ENCODE measurements at places on chromosomes 13 and 19.

GRCh38 chr19:52602941-52603340 is 32.9 kb downstream of the ZNF701 start:
- DNase-seq = no peak

GRCh38 chr13:111296417-111296816 is 24.0 kb upstream of the TEX29 start:
- DNase-seq = no peak

GRCh38 chr19:12866416-12867119 is 14.7 kb downstream of the DNASE2 start:
- no peak for DNase-seq

DNA sequence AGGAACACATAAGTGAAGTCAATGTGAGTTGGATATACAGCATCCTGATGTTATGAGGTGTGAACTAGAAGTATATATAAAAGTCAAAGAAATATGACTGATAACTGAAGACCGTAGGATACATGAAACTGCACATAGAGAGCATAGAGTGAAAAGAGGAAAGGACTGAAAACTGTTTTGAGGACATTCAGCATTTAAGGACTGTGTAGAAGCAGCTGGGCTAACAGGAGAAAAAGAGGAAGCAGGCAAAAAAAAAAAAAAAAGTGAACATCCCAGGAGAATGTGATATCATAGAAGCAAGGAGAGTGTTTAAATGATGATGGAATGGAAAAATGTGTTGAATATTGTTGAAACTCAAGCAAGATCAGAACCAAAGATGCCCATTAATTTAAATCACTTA is 363.5 kb downstream of the PCDH20 start:
- DNase-seq = no peak

DNA sequence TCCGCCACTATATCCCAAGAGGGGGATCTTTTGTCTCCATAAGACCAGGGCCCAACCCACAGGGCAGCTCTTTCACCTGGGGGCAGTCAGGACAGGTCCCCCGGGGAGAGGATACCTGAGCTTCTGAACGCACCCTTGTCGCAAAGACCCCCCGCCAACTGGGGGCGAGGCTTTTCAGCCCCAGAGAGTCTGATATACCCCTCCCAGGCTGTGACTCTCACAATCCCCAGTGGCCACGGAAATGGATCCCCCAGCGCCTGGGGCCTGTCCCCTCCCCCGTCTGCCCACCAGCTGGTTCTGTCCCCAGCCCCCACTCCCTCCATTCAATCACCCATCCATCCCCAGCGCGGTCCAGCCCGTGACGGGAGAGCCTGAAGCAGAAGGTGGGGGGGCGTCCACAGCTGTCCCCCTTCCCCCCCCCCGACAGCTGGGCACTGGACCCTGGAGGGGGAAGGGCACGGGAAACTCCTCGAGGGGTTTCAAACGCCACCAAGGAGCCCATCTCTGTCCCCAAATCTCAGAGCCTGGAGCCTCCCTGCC is 823 bp downstream of the DOCK6 start:
- DNase-seq = peak; percentile 74

GRCh38 chr19:4064149-4064495 is 2.6 kb downstream of the ZBTB7A start:
- DNase-seq = no peak

DNA sequence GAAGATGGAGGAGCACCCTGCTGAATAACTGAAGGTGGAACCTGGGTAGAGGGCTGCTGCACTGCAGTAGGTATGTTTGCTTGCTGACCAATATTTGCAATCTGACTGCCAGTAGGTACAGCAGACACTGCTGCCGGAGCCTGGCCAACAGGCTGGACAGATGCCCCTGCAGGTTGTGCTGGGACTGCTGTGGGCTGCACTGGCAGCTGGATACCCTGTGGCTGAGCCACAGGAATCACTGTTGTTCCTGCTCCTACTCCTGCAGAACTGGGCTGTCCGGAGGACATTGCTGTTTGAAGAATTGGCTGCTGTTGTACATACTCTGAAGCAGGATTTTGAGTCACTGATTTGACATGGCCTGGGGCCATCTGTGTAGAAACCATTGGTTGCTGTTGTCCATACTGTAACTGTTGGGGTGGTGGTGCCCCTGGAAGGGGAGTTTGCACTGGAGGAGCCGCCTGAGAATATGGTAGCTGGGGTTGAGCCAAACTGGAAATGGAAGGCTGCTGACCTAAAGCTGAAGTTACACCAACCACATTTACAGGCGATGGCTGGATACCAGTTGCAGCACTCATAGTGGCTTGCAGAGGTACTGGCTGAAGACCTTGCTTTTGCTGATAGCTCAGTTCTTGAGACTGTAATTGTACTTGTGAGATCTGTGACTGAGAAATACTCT is 2.2 kb downstream of the TSC22D1 start:
- DNase-seq = no peak

- peak; percentile 62 for DNase-seq
Measured at GRCh38 chr19:50461066-50461875, 15.0 kb upstream of the EMC10 start.

GRCh38 chr19:12346896-12347295 is 13.5 kb upstream of the ZNF563 start:
- DNase-seq = no peak

DNA sequence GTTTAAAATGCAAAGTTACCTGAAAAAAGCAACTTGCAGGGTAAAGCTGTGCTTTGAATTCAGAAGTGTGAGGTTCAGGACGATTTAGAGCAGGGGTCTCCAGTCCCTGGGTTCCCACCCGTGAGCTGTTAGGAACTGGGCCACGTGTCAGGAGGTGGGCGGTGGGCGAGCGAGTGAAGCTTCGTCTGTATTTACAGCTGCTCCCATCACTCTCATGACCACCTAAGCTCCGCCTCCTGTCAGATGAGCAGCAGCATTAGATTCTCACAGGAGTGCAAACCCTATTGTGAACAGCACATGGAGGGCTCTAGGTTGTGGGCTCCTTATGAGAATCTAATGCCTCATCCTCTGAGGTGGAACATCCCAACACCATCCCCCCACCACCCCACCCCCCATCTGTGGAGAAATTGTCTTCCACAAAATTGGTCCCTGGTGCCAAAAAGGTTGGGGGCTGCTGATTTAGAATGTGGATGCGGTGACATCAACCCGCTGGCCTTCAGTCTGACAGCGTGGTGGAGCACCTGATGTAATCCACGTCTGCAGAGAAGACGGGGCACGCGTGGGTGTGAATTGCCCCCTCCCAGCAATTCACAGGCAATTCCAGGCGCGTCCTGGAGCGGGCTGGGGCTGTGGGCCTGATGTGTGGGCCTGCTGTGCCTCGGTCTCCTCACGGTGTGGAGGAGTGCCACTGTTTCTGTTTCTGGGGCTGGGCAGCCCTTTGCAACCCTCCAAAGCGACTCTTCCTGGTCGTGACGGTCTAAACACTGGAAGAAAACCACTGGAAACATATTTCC is 214.0 kb upstream of the SOX1 start:
- DNase-seq = no peak

DNA sequence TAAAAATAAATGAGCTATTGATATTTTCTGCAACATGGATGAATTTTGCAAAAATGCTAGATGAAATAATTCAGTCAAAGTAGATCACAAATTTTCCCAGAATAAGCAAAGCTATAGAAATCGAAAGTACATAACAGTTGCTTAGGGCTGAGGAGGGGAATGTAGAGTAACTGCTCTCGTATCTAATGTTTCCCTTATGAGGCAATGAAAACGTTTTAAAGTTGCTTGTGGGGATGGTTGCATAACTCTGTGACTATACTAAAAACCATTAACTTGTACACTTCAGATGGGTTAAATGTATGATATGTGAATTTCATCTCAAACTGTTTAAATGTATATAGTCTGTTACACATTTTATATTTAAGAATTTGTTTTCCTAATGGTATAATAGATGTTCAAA is 231.7 kb downstream of the GGACT start:
- no peak for DNase-seq

GRCh38 chr13:42078128-42078808 is 29.8 kb downstream of the DGKH start:
- no peak for DNase-seq

GRCh38 chr13:106874323-106874722 is 306.4 kb upstream of the ARGLU1 start:
- DNase-seq = no peak

GRCh38 chr19:39218230-39219007 is 14.4 kb upstream of the SYCN start:
- DNase-seq = no peak

- DNase-seq = no peak
Measured at GRCh38 chr13:99255271-99255670, 2.9 kb downstream of the GPR18 start.

DNA sequence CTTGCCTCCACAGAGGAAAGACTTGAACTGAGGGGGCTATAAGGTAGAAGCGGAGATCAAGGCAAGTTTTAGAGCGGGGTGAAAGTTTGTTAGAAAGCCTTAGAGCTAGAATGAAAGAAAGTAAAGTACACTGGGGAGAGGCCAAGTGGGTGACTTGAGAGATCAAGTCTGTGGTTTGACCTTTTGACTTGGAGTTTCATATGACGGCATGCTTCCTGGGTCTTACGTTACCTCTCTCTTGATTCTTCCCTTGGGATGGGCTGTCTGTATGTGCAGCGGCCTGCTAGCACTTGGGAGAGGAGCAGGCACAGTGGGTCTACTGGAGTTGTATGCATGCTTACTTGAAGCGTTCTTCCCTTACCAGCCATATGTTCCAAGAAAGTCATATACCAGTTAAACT is 1768.5 kb downstream of the PCDH9 start:
- no peak for DNase-seq

- DNase-seq = no peak
Measured at GRCh38 chr13:35771898-35772297, 295.4 kb upstream of the MAB21L1 start.

- no peak for DNase-seq
Measured at GRCh38 chr13:25649001-25649633, 277.3 kb downstream of the ATP8A2 start.

DNA sequence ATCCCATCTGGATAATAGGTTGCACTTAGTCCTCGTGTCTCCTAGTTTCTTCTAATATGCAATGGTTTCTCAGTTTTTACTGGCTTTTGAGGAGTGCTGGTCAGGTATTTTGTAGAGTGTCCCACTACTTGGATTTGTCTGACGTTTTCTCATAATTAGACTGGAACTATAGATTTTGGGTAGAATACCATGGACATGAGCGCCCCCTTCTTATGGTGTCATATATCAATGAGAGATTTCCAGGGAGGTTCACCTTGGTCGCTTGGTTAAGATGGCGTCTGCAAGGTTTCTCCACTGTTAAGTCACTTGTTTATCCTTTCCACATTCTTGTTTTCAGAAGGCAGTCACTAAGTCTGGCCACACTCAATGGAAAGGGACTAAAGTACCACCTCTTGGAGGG is 6.7 kb downstream of the SOHLH2 start:
- DNase-seq = no peak

- DNase-seq = no peak
Measured at GRCh38 chr13:70580825-70581224, 472.6 kb upstream of the KLHL1 start.

Data from right kidney (tissue), 9 donors.